ENCODE measurements at places on chromosomes 3 and 15.

GRCh38 chr3:23600167-23600871 is 205.4 kb upstream of the UBE2E1 start:
- no peak for DNase-seq

DNA sequence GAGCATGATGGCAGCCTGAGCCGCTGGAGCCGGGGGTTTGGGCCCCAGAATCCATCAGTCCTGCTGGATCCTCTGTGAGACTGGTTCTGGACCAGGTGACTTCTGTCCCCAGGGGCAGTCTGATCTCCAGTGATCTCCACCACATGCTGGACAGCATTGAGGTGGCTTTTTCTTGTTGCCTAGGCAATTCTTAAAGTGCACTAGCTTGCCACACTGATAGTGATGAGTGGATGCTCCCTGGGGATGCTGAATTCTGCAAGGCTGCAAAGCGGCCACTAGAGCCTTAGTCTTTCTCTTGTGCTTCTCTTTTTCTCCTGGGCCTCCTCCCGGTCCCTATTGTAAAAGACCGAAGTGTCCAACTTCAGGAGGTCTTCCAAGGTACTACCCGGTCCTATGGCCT is 70.4 kb upstream of the ATP11B start:
- DNase-seq: no peak

DNA sequence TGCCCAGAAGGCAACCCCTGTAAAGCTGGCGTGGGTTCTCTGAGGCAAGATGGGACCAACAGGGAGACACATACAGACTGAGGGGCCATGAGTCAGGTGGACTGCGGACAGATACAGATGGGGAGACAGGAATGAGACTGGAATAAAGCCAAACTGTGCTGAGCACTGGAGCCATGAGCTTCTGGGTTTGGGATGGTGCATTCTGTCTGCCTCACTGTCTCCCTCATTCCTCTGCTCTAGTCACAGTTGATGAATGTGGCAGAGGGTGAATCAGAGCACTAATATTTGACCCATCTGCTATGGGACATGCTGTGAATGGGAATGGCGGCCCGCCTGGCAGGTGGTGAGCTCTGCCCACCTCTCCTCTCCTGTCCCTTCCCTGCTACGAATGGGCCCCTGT is 262.9 kb downstream of the EPHB1 start:
- DNase-seq: no peak

DNA sequence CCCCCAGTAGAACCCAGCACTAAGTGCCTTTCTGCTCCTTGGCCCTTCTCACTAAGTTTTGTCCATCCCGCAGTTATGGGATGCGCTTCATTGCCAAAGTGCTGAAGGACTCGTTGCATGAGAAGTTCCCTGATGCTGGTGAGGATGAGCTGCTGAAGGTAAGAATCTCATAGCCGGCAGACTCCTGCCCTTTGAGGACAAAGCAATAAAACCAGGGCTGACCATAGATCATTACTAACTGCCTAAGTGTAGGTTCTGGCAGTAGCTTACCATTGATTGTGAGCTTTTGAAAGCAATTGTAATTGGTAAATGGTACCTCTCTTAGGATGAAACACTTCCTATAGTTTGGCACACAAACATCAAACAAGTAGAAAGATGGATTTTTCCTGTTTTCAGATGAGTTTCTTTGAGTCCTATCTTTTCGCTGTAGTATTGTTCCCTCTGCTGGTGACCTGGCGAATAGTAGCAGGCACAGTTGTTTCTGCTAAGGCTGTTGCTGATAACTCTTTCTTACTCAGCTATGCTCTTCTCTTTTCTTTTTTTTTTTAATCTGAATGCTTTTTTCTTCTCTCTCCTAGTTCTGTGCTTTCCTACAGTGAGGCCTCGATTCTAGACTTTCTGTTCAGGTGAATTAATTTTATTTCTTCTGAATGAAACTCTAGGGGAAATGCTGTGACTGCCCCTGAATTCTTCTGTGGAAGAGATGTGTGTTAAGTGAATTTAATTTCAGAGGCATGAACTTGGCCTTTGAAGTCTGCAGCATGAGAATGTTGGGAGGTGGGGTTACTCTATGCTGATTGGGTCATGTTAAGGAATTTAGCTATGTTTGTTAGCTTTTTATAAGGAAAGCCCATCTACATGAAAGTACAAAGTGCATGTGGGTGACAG is 47.4 kb upstream of the CRTC3 start:
- peak; percentile 53 for DNase-seq

DNA sequence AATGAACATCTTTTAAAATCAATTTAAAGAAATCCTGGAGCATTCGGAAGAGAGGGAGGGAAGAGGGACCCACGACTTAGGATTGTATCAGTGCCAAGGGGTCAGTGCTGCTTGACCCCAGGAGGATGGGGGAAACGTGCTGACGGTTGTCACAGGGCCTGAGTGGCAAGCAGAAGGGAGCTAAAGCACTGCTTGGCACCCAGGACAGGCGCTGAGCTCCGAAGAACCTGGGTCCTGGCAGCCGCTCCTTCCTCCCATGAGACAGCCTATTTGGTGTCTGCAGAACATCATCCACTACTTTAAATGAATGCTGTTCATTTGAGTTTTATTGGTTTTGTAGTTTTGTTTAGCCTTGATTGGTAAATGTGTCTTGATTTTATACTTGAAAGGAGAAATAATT is 54.5 kb downstream of the RGMA start:
- no peak for DNase-seq

- DNase-seq: no peak
Observed at GRCh38 chr3:5115506-5116162, 6.5 kb upstream of the ARL8B start.

DNA sequence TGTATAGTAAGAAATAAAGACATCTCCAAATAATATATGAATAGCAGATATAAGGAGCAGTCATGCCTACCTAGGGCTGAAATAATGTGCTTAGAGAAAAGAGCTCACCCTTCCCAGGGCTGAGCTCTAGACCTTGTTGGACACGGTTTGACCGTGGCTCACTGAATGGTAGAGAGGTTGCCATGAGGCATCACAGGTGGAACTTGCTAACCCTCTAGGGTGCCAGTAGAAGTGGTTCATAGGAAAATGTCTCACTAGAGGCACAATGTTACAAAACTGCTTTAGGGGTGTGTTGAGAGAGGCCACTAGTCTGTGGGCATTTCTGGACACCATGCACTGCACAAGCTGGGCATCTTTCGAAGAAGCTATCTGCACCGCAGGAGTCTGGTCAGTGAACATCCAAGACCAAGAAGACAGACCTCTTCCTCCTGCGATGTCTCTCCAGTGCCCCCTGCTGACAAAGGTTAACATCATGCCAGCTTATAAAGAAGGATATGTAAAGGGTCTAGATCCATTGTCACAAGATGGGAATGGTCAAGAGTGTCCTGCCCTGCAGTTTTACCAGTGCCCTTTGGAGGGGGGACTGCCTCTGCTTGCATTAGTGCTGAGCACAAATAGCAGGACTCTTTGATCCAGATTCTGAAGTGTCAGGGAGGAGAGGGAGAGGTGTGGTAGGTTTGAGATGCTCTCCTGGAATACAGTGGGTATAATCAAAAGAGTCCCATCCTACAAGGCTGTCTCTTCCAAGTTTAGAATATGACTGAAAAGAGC is 266.8 kb downstream of the ZNF385D start:
- no peak for DNase-seq

DNA sequence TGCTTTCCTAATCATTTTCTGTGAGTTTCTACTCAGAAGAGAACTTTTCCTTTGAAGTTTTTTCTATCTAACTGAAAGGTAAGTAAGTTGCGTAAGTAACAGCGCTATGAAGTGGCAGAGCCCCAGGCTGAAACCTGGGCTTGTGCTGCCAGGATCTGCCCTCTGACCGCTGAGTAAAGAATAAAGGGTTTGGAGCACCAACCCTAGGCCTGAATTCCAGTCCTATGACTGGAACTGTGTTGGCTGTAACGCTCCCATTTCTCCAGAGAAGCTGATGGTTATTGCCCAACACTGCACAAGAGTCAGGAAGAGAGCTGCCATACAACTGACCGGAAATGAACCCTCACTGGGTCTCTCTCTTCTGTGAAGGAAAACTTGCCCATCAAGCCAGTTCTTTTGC is 87.0 kb downstream of the FOXB1 start:
- no peak for DNase-seq

DNA sequence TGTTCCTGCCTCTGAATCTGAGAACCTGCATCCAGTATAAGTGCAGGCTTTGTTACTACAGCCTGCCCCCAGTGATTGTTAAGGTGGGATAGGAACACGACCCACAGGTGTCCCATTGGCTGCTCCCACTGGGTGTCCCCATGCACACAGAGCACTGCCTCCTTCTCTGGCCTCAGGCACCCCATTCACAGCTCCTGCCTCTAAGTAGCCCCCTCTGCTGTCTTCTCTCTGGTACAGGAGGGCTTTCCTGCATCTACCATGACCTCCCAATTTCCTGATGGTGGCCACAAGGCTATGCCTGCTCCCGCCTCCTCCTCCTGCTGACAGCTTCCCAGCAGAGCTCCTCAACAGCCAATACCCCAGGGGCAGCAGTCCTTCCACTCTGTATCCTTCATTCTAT is 238.6 kb upstream of the TMC3 start:
- DNase-seq: no peak

DNA sequence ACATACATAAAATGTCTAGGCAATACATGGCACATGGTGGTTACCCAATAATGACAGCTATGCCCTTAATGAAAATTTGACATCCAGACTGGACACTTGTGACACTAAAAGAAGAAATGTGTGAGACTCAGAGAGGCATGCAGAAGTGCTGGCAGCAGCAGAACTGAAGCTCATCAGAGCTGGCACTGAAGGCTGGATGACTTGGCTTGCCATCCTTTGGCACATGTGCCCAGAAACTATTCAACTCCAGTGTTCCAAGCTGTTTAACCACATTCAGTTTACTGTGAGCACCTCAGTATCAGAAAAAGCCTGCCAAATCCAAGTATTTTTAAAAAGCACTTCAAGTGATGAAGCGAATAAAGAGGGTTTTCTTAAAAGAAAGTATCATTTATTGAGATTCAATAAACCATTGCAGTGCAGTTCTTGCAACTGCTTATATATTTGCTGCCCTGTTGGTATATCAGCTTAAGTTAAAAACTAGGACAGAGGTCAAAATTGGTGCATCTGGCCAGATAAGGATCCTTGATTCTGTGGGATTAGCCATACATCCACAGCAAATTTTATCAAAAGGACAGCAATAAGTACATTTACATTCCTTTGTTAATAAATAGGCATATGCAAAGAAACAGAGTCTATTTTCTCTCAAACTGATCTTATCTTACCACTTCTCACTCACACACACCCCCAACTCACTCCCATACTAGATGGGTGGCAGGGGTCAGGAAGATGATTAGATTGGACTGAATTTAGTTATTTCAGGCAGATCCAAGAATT is 15.8 kb downstream of the IGSF11 start:
- no peak for DNase-seq

All from CD4-positive, alpha-beta T cell treated with Interleukin-21 for 1 hour (primary cell).